ENCODE measurements at places on chromosomes 4 and X.

- DNase-seq = no peak
Observed at GRCh38 chr4:98803251-98803650, 125.7 kb downstream of the EIF4E start.

- no peak for DNase-seq
Observed at GRCh38 chr4:169048868-169049414, 38.9 kb upstream of the CBR4 start.

GRCh38 chrX:87805829-87806490, 288.4 kb downstream of the KLHL4 start:
- DNase-seq = no peak

DNA sequence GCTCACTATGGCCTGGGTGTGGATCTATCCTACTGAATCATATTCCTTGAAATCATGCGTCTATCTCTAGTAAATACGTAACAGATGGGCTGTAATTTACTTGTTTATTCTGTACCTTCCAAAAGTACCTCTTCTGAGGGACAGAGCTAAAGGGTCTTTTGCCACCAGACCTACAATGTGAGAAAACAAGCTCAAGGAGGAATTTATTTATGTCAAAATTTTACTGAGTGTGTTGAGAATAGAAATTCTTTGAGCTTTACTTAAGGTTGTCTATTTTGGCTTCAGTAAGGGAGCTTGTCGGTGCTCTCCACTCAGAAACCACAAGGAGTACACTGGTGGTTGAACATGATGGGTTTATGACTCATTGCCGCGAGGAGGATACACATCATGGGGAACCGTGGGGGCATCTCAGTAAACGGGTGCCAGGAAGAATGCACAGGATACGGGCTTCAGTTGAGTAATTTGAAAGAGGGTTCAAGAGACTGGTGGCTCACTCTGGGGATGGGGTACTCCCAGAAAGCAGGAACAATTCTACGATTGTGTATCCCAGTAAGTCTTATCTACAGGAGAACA, 3.0 kb downstream of the ANK2 start:
- no peak for DNase-seq

GRCh38 chr4:53707491-53707890, 116.2 kb upstream of the LNX1 start:
- no peak for DNase-seq

GRCh38 chr4:61571761-61572559, 371.8 kb downstream of the ADGRL3 start:
- DNase-seq = no peak

DNA sequence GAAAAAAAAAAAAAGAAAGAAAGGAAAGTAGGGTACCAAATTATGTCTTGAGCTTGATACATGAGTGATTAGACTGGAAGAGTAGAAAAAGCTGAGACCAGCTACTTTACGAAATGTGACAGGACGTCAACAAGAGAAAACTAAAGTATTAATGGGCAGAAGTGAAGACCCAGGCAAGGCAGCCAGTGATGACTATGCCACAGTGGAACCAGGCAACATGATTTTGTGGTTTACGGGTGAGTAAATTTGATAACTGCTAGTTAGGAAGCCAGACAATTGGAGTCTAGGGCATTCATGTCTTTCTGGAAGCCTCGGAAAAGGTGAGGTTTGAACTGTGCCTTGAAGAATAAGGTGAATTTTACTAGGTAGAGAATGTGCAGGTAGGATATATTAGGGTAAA, 326.4 kb downstream of the TENM3 start:
- no peak for DNase-seq

GRCh38 chr4:37826295-37827029, at the start of gene PGM2:
PGM2 (plus strand) TSS chr4:37826686; CDS start chr4:37826733, 47 bp downstream.
- DNase-seq = no peak

DNA sequence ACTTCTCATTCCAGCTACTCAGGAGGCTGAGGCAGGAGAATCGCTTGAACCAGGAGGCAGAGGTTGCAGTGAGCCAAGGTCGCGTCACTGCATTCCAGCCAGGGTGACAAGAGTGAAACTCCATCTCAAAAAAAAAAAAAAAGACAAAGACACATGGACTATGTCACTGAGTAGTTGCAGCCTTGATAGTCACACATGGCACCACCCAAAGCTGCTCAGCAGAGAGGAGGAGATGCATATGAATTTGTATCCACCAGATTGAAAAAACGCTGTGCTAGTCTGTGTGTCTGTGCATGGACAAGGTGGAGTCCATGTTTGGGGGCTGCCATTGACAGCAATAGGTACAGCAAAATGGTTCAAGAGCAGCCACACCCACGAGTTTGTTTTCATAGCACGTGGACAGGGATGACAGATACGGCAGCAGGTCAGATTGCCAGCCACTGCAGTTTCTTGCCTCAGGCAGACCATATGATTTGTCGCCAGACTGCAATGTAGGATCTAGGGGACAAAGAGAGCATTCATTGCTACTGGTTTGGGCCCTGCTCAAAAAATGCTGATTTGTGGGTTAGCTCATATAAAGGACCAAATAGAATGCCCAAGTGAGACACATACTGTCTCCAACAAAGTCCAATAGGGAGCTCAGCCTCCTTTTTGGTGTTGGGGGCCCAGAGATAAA, 89.9 kb downstream of the CEP135 start:
- no peak for DNase-seq

GRCh38 chr4:99061048-99061700, 27.4 kb downstream of the ADH5 start:
- DNase-seq = no peak

GRCh38 chr4:27248829-27249228, 388.2 kb downstream of the STIM2 start:
- DNase-seq = no peak

DNA sequence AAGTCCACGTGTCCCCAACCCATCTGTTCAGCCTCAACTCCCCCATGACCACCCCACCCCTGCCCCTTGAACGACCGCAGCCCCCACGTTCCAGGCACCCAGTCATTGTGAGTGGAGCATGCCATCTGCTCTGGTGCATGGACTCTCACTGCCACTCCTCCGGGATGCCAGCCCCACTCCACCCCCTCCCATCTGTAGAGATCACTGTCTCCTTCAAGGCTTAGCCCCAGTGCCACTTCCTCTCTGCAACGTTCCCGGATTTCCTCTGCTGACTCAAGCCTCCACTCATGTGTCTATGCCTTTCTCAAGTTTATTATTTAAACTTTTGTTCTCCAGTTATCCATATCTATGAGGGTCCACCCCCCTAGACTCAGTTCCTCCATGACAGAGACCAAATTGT, 54.0 kb downstream of the MAML3 start:
- no peak for DNase-seq

DNA sequence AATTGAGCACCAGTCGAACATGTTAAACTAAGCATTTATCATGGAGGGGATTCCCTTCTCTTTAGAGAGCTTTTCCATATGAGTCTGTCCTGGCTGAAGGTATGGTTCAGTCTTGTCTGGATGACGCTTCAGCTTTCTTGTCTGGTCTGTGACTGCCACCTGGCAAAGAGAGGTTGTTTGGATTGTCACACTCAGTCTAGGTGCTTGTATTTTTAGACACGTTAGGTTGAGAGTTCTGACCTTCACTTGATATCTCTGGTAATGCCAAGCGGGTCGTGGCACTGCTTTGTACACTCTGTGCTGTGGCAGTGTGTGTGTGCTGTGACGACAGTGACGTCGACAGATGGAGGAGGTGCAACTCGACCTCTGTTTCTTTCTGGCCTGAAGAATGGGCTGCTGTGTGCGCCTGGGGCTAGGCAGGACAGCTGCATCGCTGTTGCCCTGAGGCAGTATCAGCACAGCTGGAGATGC, 12.6 kb downstream of the NOCT start:
- DNase-seq = no peak

- no peak for DNase-seq
Observed at GRCh38 chr4:186755550-186756519, 32.2 kb upstream of the FAT1 start.

GRCh38 chr4:2046031-2046961, 12.8 kb upstream of the NAT8L start:
- DNase-seq = no peak

GRCh38 chrX:153708415-153708814, 15.8 kb downstream of the BCAP31 start:
- DNase-seq = no peak

DNA sequence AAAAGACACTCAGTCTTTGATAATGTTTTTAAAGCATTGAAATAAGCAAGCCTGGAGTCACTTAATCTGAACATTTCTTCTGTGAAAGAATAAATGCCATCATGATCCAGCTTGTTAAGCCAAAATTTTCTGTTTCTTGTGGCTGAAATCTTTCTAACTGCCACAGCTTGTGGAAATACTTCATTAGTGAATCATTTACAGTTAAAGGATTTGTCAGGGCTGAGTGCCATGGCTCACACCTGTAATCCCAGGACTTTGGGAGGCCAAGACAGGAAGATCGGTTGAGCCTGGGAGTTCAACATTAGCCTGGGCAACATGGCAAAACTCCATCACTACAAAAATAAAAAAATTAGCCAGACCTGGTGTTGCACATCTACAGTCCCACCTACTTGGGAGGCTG, 93.3 kb upstream of the PDE5A start:
- no peak for DNase-seq

GRCh38 chrX:74902806-74903205, 22.4 kb downstream of the NEXMIF start:
- DNase-seq = no peak

- DNase-seq = no peak
Observed at GRCh38 chr4:122758033-122758432, 25.5 kb downstream of the BBS12 start.
